Central memory CD8-positive, alpha-beta T cell (primary cell): ENCODE measurements at places on chromosomes 7 and 10.

- no peaks in the 10 kb centered on the region for H3K36me3 ChIP-seq
- no peak overlapping the region for H3K4me3 ChIP-seq
- H3K4me1 ChIP-seq, result no peaks in the 10 kb centered on the region
Measured at GRCh38 chr10:89879121-89879520, 177.7 kb downstream of the KIF20B start.

GRCh38 chr7:27822245-27822644 lies 82.3 kb downstream of the TAX1BP1 start:
- DNase-seq, result no peak
- H3K27ac ChIP-seq, result no peak overlapping the region
- no peaks in the 10 kb centered on the region for H3K27me3 ChIP-seq
- H3K36me3 ChIP-seq, result peaks cover 42% of the 10 kb centered on the region
- H3K4me1 ChIP-seq, result peaks cover 6% of the 10 kb centered on the region

GRCh38 chr7:250523-250922 lies 39.4 kb upstream of the FOXL3 start:
- peaks cover 2% of the 10 kb centered on the region for H3K36me3 ChIP-seq
- H3K4me3 ChIP-seq, result no peak overlapping the region
- H3K4me1 ChIP-seq, result no peaks in the 10 kb centered on the region

DNA sequence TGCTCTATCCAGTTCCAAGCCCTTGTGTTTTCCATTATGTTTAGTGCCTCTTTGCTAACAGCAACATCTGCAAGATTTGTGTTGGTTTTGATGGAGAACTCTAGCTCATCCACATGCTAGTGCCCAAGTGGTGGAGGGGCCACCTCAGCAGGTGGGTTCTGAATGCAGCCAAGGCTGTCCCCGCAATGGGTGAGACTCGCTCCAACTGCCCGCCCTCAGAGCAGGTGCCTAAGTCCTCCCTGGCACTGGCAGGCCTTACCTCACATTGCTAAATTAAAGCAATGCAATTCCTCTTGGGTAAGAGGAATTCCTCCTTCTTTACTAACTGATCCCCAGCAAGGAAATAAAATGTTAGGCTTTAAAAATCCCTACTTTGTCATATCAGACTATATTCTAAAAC lies 146.8 kb downstream of the ADCY1 start:
- no peak overlapping the region for H3K27ac ChIP-seq
- H3K27me3 ChIP-seq, result no peaks in the 10 kb centered on the region
- DNase-seq, result no peak
- peaks cover 21% of the 10 kb centered on the region for H3K36me3 ChIP-seq
- H3K4me1 ChIP-seq, result no peaks in the 10 kb centered on the region

GRCh38 chr7:157490465-157490912 lies 153.7 kb downstream of the DNAJB6 start:
- H3K36me3 ChIP-seq, result peaks cover 6% of the 10 kb centered on the region
- peak overlapping the region; percentile 55 for H3K4me3 ChIP-seq
- peaks cover 28% of the 10 kb centered on the region for H3K27me3 ChIP-seq
- H3K4me1 ChIP-seq, result peaks cover 17% of the 10 kb centered on the region
- H3K27ac ChIP-seq, result peak overlapping the region; percentile 61

DNA sequence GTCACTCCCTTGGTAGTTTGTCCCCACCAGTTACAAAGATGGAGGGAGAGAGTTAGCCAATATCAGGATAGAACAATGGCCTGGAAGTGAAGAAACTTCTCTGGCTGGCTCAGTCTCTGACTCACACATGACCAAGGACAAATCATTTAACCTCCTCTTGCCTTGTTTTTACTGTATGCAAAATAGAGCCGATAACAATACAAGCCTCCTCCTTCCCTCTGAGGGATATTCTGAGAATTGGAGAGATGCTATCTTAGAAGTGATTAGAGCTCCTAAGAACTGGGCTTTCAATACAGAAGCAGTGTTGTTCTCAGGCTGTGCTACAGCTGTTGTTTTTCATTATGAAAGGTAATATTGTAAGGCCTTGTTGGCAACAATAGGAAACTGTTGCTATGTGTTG lies 87.7 kb upstream of the EGR2 start:
- no peak for DNase-seq
- H3K36me3 ChIP-seq, result no peaks in the 10 kb centered on the region
- H3K4me3 ChIP-seq, result no peak overlapping the region
- H3K27ac ChIP-seq, result no peak overlapping the region

- no peak for DNase-seq
- H3K27me3 ChIP-seq, result no peaks in the 10 kb centered on the region
- H3K4me3 ChIP-seq, result no peak overlapping the region
- peaks cover 24% of the 10 kb centered on the region for H3K36me3 ChIP-seq
Measured at GRCh38 chr10:97261183-97261582, 31.3 kb downstream of the ARHGAP19 start.

DNA sequence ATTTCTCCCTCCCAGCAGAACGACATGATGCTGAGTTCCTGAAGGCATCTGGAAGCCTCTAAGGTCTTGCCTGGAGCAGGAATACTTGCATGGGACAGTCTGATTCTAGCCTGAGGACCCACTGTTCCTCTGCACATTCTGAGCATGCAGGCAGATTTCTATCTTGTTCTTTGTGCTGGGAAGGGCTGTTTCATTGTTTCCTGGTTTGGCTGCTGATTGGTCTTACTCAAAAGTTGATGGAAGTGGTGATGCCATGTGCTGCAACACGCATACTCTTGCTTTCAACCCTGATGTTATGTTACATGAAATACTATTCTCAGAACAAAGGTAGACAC lies 307.0 kb downstream of the GATA3 start:
- no peaks in the 10 kb centered on the region for H3K27me3 ChIP-seq
- peaks cover 40% of the 10 kb centered on the region for H3K4me1 ChIP-seq
- no peak for DNase-seq

GRCh38 chr7:2614631-2615330 lies 17.0 kb upstream of the TTYH3 start:
- no peak for DNase-seq
- H3K36me3 ChIP-seq, result no peaks in the 10 kb centered on the region
- H3K27me3 ChIP-seq, result no peaks in the 10 kb centered on the region
- H3K4me3 ChIP-seq, result no peak overlapping the region

- H3K4me1 ChIP-seq, result no peaks in the 10 kb centered on the region
- DNase-seq, result no peak
- H3K27ac ChIP-seq, result no peak overlapping the region
- H3K4me3 ChIP-seq, result no peak overlapping the region
- no peaks in the 10 kb centered on the region for H3K36me3 ChIP-seq
Measured at GRCh38 chr7:74429153-74429747, 24.5 kb upstream of the GTF2IRD1 start.

DNA sequence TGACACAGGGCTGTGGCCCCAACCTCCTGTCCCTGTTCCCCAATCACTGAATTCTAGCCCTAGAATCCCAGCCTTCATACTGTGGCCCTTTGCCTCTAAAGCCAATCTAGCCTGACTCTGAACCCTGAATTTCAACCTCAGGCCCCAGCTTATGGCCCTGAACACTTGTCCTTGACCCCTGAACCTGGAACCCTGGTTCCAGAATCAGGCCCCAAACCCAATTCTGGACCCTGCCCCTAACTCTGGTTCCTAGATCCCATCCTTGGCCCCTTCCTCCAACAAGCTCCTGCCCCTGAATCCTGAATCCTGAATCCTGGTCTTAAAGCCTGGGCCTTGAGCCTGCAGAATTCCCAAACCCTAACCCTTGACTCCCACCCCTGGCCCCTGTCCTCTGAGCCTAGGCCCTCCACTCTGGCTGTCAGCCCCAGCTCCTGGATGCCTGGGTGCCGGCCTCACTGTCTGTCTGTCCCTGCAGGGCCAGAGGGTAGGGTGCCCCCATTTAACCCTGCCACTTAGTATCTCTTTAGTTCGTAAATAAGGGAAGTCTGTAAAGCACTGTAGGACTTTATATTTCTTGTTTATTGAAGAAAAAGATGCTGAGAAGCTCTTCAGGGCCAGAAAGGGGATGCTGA lies 1.3 kb downstream of the INPP5A start:
- H3K27ac ChIP-seq, result peak overlapping the region; percentile 82
- peak overlapping the region; percentile 91 for H3K4me3 ChIP-seq
- no peak for DNase-seq
- peaks cover 44% of the 10 kb centered on the region for H3K4me1 ChIP-seq
- peaks cover 11% of the 10 kb centered on the region for H3K36me3 ChIP-seq

DNA sequence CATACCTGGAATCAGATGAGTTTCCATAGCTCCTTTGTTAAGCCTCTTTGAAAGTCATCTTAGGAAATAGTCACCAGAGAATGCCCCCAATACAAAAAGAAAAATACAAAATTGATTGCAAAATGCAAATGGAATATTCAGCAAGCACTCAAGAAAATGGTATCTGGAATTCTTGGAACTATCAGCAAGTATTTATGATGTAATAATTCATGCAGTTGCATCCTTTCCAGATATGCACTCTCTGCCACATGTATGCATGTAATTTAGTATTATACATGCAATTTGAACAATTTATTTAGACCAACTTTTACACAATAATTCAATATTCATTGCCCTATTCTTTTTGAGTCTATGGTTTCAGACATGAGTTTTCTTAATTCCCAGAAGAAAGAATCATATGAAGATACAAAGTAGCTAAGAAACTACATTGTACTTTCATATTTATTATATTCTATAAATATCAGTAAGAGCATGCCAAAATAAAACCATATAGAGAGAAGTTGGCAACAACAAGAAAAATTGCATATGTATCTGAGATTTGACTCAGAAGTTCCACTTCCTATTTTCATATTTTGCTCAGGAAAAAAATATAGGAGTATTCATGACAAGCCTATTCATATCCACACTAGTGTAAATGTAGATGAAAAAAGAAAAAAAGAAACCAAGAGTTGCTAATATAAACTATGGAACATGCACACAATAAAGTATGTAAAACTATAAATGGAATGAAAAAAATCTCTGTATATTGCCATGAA lies 338.5 kb downstream of the SEMA3D start:
- no peak for DNase-seq
- no peak overlapping the region for H3K27ac ChIP-seq
- H3K27me3 ChIP-seq, result no peaks in the 10 kb centered on the region
- H3K4me3 ChIP-seq, result no peak overlapping the region

GRCh38 chr7:137110535-137110934 lies 233.0 kb downstream of the PTN start:
- H3K27ac ChIP-seq, result no peak overlapping the region
- no peaks in the 10 kb centered on the region for H3K4me1 ChIP-seq
- H3K27me3 ChIP-seq, result no peaks in the 10 kb centered on the region
- no peak for DNase-seq
- H3K4me3 ChIP-seq, result no peak overlapping the region

GRCh38 chr10:85787881-85788280 lies 578.7 kb downstream of the GRID1 start:
- no peak overlapping the region for H3K27ac ChIP-seq
- no peak for DNase-seq
- H3K4me3 ChIP-seq, result no peak overlapping the region

DNA sequence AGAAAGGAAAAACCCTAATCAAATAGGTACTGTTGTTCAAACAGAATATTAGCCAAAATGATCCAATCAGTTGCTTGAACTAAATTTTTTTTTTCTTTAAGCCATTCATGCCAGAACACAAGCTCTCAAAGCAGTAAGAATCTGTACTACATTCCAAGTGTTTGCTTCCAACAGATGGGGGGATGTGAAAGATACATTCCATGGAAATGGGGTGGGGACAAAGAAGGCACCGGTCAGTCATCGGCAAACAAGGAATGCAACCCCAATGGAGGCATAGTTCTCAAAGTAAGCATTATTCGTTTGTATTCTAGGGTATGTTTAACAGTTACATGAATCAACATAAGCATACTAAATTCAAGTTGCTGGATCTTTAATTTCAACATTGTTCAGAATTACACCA lies 32.5 kb downstream of the C10orf143 start:
- DNase-seq, result no peak
- peaks cover 8% of the 10 kb centered on the region for H3K36me3 ChIP-seq
- peaks cover 6% of the 10 kb centered on the region for H3K4me1 ChIP-seq

GRCh38 chr7:84633-85020 lies 107.7 kb upstream of the FAM20C start:
- peaks cover 15% of the 10 kb centered on the region for H3K27me3 ChIP-seq
- H3K27ac ChIP-seq, result no peak overlapping the region
- H3K4me1 ChIP-seq, result no peaks in the 10 kb centered on the region

GRCh38 chr7:6175645-6176044 lies 96.8 kb downstream of the CYTH3 start:
- H3K27me3 ChIP-seq, result no peaks in the 10 kb centered on the region
- DNase-seq, result no peak
- H3K4me3 ChIP-seq, result no peak overlapping the region
- no peaks in the 10 kb centered on the region for H3K4me1 ChIP-seq
- peaks cover 3% of the 10 kb centered on the region for H3K36me3 ChIP-seq
- H3K27ac ChIP-seq, result no peak overlapping the region

DNA sequence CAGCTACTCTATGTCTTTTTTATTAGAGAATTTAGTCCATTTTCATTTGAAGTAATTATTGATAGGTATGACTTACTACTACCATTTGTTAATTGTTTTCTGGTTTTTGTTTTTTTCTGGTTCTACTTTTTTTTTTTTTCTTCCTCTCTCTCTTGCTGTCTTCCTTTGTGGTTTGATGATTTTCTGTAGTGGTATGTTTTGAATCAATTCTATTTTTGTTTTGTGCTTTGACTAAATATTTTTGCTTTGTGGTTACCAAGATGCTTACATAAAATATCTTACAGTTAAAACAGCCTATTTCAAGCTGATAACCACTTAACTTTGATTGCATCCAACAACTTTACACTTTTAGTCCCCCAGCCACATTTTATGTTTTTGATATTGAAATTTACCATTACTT lies 3.3 kb upstream of the OR2F2 start:
- no peaks in the 10 kb centered on the region for H3K36me3 ChIP-seq
- H3K27ac ChIP-seq, result no peak overlapping the region
- no peak overlapping the region for H3K4me3 ChIP-seq
- no peak for DNase-seq
- peaks cover 29% of the 10 kb centered on the region for H3K27me3 ChIP-seq

DNA sequence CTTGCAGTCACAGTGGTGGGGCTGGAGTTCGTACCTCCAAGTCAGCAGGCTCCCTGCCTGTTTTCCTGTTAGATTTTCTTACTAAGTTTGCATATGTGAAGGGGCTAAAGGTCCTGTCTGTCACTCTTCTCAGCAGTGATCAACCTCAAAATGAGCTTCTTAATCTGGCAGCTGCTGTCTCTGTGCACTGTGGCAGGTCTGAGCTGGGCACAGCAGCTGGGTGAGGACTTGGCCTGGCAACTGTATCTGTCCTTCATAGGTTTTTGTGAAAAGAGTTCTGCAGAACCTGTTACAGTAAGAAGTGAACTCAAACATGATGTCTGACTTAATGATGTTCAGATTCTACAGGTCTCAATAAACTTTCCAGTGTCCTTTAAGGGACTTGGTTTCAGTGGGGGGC lies 31.3 kb upstream of the GJD4 start:
- no peak overlapping the region for H3K27ac ChIP-seq
- H3K27me3 ChIP-seq, result no peaks in the 10 kb centered on the region
- peaks cover 9% of the 10 kb centered on the region for H3K36me3 ChIP-seq
- H3K4me3 ChIP-seq, result no peak overlapping the region
- H3K4me1 ChIP-seq, result peaks cover 5% of the 10 kb centered on the region
- DNase-seq, result no peak

- H3K4me3 ChIP-seq, result no peak overlapping the region
- no peaks in the 10 kb centered on the region for H3K4me1 ChIP-seq
- H3K27ac ChIP-seq, result no peak overlapping the region
- H3K36me3 ChIP-seq, result no peaks in the 10 kb centered on the region
Measured at GRCh38 chr10:88318803-88319202, 264.3 kb downstream of the RNLS start.
